ENCODE measurements at places on chromosomes 4 and X. TPM values are rescaled to one million over a fixed set of nuclear protein-coding genes. Genes with fewer than 3 reads are reported as not detected.

DNA sequence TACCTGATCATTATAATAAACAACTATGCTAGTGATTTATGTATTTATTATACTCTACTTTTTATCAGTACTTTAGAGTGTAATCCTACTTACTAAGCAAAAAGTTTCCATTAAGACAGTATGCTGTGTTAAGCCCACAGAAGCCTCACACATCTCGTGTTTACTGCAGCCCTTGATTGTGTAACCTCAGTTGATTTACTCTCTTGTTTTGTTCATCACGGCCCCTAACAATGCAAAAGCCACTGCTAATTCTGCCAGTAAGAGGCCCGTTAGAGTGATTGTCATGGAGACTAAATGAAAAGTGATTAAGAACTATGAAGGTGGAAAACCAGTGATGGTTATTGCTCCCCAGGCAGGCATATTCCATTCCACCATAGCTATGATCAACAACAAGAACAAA is 436.2 kb downstream of the SPOCK3 start:
- no peak for DNase-seq

GRCh38 chr4:139690419-139690818 is 24.8 kb downstream of the MGST2 start:
- DNase-seq: no peak

- no peak for DNase-seq
Measured at GRCh38 chr4:109648266-109648996, 54.8 kb downstream of the CASP6 start.

DNA sequence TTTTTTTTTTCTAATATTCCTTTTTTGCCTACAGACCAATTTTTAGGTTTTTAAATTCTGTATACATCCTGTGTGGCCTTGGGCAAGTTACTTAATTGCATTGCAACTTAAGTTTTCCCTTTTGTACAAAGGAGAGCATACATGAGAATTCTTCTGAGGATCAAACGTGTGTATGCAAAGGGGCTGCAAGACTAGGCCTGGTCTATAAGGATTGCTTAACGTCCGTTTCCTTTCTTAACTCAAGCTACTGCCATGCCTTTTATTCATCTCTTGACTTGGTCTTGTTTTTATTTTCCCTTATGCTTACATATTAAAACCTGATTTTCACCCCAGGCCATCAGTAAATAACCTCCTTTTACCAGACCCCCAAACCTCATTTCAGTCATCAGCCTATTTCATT is 13.6 kb downstream of the RBPJ start:
- DNase-seq: no peak

- no peak for DNase-seq
Measured at GRCh38 chr4:62495032-62495431, 1294.9 kb downstream of the ADGRL3 start.

DNA sequence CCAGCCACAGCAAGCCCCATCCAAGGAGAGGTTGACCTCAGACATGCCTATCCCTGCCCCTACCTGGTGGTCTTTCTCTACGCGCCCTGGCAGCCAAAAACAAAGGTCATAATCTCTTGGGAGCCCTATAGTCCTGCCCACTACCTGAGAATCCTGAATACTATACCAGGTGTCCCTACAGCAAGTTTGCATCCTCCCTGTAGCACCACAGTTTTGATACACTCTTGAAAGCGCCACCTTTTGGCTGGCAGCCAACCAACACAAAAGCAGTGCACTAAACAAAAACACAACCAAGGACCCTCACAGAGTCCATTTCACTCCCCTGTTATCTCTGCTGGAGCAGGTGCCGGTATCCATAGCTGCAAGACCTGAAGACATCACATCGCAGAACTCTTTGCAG is 523.8 kb upstream of the CPEB2 start:
- no peak for DNase-seq

GRCh38 chrX:11431786-11432185 is 138.6 kb downstream of the AMELX start:
- DNase-seq: no peak

DNA sequence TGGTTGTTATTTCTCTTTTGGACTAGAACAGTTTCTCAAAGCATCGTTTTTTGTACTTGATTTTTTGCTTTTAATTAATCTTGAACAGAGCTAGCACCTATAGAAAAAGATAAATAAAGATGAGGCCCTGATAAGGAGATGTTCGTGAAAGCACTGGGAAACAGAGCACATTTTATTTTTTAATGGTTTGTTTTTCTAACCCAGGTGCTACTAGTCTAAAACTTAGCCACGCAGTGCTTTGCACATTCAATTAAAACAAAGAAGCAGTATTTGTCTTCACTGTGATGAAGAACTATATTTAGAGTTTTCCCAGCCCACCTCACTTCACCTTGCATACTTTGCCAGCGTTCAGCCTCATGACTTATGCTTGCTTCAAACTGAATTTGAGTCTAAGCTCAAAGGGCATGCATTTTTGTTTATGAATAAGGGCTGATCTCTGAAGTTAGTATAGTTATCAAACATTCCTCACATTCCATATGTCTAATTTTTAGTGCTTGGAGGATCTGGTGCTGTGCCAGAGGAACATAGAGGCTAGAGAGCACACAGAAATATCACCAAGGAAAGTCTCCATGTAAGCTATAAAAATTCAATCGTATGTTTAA is 76.7 kb downstream of the WWC2 start:
- DNase-seq: no peak

- no peak for DNase-seq
Measured at GRCh38 chr4:10075158-10075863, 41.3 kb downstream of the WDR1 start.

- no peak for DNase-seq
Measured at GRCh38 chrX:150546711-150547153, 21.7 kb upstream of the MTM1 start.

DNA sequence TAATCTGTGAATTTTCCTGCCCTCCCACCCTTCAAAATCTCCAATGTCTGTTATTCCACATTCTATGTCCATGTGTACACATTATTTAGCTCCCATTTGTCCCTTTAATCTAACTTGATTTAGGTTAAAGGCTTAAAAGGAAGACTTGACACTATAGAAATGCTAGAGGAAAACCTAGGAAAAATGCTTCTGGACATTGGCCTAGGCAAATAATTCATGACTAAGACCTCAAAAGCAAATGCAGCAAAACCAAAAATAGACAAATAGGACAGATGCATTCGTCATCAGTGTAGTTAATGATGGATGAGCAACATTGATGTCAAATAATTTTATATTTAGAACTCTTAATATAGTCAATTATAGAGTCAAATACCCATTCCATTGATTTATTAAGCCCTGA is 36.9 kb downstream of the INTU start:
- no peak for DNase-seq

DNA sequence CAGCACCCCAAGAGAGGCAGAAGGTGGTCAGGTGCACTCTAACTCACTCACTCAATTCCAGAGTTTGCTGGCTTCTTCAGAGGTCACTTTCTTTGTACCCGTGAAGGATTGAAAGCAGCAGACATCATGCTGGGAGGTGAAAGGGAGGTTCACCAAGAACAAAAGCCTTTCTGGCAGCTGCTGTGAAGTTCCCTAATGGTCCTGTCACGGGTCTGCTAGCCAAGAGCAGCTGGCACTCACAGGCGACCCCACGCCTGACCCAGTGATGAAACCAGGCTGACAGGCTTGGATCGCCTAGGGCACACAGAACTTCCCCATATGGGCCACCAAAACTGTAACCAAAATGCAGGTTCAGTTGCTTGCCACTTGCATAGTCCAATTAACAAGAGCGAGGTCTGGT is 11.8 kb downstream of the NUDT11 start:
- no peak for DNase-seq

- no peak for DNase-seq
Measured at GRCh38 chr4:21649391-21650090, 299.0 kb downstream of the KCNIP4 start.

DNA sequence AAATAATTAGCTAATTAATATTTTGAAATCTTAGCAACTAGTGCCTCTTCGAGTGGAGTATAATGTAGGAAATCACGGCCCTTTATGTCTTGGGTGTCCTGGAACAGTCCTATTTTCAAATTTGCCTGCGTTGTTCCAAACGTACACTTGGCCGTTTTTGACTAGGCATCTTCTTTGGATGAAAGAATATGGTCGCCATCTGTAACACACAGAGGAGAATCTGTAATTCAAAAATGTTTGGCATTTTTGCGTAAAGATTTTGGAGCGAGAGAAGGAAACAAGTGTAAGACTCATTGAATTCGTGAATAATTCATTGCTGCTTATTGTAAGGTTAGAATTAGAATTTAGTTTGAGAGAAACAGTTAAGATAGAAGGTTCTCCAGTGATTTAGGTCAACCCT is 61.5 kb upstream of the CLCN4 start:
- no peak for DNase-seq

- no peak for DNase-seq
Measured at GRCh38 chrX:153662266-153662665, 11.3 kb downstream of the PNCK start.

DNA sequence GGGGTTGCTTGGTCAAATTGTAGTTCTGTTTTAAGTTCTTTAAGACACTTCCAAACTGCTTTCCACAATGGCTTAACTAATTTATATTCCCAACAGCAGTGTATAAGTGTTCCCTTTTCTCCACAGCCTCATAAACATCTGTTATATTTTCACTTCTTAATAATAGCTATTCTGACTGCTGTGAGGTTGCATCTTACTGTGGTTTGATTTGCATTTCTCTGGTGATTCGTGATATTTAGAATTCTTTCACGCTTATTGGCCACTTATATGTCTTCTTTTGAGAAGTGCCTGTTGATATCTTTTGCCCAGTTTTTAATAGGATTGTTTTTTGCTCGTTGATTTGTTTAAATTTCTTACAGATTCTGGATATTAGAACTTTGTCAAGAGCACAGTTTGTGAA is 278.6 kb upstream of the ITM2A start:
- no peak for DNase-seq

GRCh38 chr4:1451106-1451751 is 45.0 kb upstream of the NKX1-1 start:
- no peak for DNase-seq

- peak; percentile 27 for DNase-seq
Measured at GRCh38 chr4:38562751-38563198, 101.2 kb upstream of the KLF3 start.

DNA sequence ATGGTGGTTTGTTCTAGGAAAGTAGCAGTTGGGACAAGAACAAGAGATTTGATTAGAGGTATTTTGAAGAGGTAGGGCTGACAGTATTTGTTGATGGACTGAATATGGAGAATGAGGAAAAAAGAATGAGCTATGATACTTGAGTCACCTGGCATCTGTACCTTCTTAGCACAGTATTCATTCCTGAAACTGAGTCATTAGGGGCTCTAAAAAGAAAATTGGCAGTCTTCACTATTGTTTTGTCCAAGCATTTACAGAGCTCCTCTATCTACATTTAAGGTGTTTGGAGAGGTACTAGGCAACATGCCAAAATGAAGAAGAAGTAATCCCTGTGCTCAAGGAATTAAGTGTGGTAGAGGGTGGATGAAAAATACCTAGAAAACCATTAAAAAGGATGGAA is 165.8 kb downstream of the SHROOM4 start:
- no peak for DNase-seq

DNA sequence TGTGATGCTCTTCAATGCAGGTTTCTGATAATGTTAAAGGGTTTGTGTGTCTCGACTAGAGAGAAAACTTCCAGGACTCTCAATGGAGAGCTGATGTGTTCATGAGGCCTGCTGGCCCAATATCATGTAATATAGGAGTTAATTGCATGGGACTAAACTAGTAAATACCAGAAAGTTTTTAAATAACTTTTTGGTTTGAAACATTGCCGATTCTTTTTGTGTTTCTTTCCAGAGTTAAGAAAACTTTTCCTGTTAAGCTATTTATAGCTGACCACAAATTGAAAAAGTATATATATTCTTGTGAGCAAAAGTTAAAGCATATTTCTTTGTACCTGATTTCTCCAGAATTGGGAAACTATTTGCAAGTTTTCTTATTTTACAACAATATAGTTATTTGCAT is 49.7 kb downstream of the FAM9B start:
- no peak for DNase-seq

- no peak for DNase-seq
Measured at GRCh38 chr4:120130786-120131185, 64.1 kb upstream of the MAD2L1 start.

DMP1 gene
- not detected for total RNA-seq

PTCHD1 gene
- total RNA-seq: 0.13 TPM

GAK gene
- 36.4 TPM for total RNA-seq

STAP1 gene
- not detected for total RNA-seq

RNF150 gene
- total RNA-seq: 4.0 TPM

GBA3 gene
- total RNA-seq: not detected

MAGEA11 gene
- not detected for total RNA-seq

NKRF gene
- total RNA-seq: 7.9 TPM

DCX gene
- total RNA-seq: not detected

CASK gene
- total RNA-seq: 9.7 TPM

GIMD1 gene
- not detected for total RNA-seq

Measured in psoas muscle (tissue), 8 donors.